ENCODE measurements at places on chromosomes 5 and 9. TPM values are rescaled to one million over a fixed set of nuclear protein-coding genes. Genes with fewer than 3 reads are reported as not detected.

The GPX3 gene
- total RNA-seq: 20.9 TPM

The TNFSF15 gene
- not detected for total RNA-seq

The ACOT12 gene
- not detected for total RNA-seq

The HMCN2 gene
- 8.6 TPM for total RNA-seq

The DMRT3 gene
- not detected for total RNA-seq

The STPG3 gene
- total RNA-seq: not detected

The EDIL3 gene
- total RNA-seq: 61.0 TPM

DNA sequence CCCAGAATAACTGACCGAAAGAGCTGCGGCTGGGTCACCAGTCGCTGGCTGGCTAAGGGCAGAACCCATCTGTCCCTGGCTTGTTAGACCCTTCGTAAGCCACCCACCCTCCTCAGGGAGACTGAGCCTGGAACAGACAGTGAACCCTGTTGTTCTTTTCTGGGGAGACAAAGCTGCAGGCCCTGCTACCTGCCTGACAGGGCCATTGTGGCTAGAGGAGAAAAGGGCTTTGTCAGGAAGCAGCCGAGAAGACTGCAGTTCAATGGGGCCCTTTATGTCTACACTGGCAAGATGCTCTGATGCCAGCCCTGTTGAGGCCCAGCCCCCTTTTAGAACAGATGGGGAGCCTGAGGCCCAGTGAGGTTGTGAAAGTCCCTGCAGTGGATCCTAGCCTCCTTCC, 3.7 kb upstream of the NIPAL4 start:
- H3K27ac ChIP-seq: no peak overlapping the region
- peak; percentile 20 for DNase-seq
- H3K4me1 ChIP-seq: no peaks in the 10 kb centered on the region
- peaks cover 10% of the 10 kb centered on the region for H3K27me3 ChIP-seq
- no peak overlapping the region for H3K4me3 ChIP-seq

GRCh38 chr5:66842540-66842939, 246.3 kb downstream of the MAST4 start:
- peaks cover 3% of the 10 kb centered on the region for H3K27me3 ChIP-seq
- no peak overlapping the region for H3K27ac ChIP-seq
- no peak overlapping the region for H3K4me3 ChIP-seq
- DNase-seq: no peak
- H3K36me3 ChIP-seq: no peaks in the 10 kb centered on the region

- DNase-seq: no peak
- H3K4me3 ChIP-seq: no peak overlapping the region
- no peaks in the 10 kb centered on the region for H3K27me3 ChIP-seq
These were observed 35.3 kb downstream of the ERBIN start for GRCh38 chr5:65961633-65962032.

GRCh38 chr5:109649318-109649717, 40.4 kb upstream of the MAN2A1 start:
- H3K27ac ChIP-seq: no peak overlapping the region
- H3K4me3 ChIP-seq: no peak overlapping the region
- no peaks in the 10 kb centered on the region for H3K27me3 ChIP-seq
- DNase-seq: no peak

DNA sequence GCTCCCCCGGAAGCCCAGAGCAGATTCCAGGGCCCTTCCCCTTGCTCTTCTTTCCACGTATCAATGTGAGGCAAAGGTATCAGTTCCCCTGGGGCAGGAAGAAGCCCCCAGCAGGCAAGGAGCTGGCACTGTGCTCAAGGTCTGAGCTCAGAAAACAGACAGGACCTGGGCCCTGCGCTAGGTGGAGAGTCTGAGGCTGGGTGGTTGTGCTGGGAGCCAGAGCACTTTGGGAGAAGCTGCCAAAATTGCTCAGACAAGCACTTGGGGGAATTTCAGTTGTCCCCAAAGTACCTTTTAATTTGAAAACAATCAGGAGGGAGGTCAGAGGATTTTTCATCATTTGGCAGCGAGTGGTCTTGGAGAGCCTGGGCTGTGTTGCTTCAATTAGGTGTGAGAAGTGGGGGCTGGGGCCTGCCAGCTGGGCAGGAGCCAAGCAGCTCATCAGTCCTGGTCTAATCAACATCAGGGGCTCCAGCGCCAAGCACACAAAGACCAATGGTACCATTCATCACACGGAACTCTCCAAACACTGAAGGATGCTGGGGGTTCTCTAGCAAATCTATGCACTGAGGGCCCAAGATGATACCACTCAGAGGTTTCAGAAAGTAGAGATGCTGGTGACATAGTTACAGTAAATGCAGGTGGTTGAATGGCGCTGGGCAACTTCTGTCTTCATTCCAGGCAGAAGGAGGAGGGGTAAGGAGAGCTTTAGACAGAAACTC, 176.5 kb downstream of the SNX18 start:
- no peaks in the 10 kb centered on the region for H3K4me1 ChIP-seq
- H3K4me3 ChIP-seq: no peak overlapping the region
- no peaks in the 10 kb centered on the region for H3K36me3 ChIP-seq
- H3K27ac ChIP-seq: no peak overlapping the region

DNA sequence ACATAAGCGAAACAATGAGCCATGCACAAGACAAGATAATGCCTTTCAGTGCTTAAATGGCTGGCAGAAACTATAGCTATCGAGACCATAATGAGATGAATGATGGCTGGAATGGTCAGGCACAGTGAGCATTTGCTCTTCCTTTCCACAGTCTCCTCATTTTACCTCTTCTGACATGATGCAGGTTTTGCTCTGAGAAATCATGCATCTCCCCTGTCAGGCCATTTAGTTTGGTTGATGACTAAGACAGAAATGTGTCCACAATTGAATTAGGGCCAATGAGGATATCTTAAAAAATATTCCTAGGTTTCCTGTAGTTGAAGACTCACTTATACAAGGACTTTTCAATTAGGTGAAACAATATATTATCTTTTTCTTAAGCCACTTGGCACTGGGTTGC, 475.1 kb downstream of the TMEM232 start:
- H3K27ac ChIP-seq: no peak overlapping the region
- H3K27me3 ChIP-seq: no peaks in the 10 kb centered on the region
- no peak overlapping the region for H3K4me3 ChIP-seq
- H3K36me3 ChIP-seq: no peaks in the 10 kb centered on the region
- no peak for DNase-seq

DNA sequence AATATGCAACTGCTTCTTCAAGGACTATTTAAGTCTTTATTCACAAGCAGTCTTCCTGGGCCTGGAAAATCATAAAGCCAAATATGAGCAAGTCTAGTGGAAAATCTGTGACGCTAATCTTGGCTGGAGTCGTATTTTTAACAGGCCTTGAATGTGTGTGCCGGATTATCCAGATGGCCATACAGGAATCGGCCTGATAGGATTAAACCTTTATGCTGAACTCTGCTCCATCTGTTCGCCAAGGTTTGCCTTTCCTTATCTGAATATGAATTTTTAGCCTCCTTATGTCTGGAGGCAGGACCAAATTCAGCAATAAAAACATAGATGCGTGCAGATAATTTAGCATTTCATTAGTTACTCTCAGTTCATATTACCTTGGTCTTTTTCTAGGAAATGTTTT, 294.5 kb downstream of the EBF1 start:
- no peak overlapping the region for H3K27ac ChIP-seq
- H3K36me3 ChIP-seq: no peaks in the 10 kb centered on the region
- H3K4me1 ChIP-seq: no peaks in the 10 kb centered on the region
- no peak for DNase-seq

DNA sequence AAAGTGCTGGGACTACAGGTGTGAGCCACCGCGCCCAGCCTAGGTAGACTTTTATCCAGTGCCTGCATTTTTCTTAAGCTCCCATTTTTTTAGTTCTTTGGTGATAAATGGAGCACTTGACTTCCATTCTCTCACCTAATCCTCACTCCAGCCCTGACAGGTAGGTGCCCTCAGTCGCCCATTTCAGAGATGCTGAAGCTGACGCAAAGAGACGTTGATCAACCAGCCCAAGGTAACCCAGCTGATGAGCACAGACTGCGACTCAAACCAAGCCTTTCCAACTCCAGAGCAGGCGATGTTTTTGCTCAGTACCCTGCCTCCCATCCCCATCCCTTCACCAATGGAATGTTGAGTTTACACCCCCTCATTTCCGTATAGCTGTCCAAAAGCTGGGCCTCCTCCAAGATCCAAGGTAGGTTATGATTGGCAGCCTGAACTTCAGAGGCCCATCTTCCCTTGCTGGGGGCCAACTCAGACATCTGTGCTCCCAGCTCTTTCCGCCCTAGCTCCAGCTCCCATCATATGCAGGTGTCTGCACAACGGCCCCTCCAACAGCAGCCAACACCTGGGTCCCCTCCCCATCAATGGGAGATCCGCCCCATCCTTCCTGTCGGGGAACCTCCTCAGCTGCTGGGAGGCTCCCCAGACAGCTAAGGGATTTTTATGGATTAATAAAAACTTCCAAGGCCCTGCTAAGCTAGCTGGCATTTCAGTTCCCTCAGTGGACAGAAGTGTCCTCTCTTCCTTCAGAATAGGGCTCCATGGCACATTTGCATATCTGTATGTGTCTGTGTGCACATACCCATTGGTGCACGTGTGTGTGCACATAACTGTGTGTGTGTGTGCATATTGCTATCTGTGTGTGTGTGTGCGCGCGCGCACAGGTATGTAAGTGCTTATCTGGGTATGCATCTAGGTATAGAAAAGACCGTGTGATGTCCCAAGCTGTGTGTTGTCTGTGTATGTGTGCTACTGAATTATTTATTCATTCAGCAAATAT, 39.3 kb upstream of the VDAC1 start:
- no peaks in the 10 kb centered on the region for H3K27me3 ChIP-seq
- H3K4me3 ChIP-seq: no peak overlapping the region
- DNase-seq: no peak

DNA sequence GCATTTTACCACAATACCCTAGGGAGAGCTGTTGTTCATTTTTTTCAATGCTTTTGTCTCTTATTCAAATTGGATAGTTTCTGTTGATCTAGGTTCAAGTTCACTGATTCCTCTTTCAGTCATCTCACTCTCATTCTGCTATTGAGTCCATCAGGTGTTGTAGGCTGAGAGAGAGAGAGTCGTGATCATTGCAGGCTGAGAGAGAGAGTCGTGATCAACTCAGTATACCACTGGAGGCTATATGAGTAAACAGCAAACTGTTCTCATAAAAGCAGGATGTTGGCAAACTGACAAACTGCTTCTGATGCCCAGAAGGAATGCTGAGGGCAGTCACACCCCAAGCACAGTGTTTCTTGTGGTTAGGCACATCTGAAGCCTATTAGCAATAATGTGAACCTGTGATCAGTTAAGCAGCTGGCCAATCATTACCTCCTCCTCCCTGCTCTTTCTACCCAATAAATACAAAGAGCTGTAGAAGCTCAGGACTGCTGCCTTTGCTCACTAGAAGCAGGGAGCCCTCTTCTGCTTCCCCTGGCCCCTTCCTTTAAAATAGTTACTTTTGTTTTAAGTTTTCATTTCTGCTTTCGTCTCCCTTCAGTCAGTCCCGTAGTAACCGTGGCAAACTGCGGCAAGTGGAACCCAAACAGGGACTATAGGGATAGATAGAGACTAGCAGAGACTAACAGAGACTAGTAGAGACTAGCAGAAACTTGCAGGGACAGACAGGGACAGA, 476.1 kb upstream of the ACO1 start:
- H3K36me3 ChIP-seq: no peaks in the 10 kb centered on the region
- no peak overlapping the region for H3K4me3 ChIP-seq
- DNase-seq: no peak
- no peak overlapping the region for H3K27ac ChIP-seq

DNA sequence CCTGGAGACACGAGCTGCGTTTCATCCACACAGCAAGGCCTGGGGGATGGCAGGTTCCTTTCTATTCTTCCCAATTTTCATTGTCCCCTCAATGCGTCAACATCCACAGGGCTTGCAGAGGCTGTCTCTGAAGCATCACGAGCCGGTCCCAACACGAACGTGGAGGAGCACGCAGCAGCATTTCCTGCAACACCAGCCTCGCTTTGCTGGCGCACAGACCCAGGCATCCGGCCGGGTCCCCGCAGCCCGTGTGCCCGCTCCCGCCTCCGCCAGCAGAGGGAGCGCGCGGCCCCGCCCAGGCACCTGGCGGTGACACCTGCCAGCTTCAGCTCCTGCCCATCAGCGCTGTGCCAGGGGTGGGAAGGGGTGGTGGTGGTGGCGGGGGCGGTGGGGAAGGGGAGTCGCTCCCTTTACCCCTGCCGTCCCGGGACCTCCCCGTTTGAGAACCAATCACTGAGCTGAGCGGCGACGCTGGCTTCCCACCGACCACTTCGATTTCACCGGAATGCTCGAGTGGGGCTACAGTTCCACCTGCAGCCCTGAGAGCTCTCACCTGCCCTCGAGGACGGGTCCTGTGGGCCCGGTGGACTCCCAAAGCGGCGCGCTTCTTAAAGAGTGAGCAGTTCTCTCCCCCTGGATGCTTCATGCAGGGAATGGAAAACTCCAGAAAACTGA, 464.5 kb downstream of the ICE1 start:
- no peaks in the 10 kb centered on the region for H3K27me3 ChIP-seq
- no peaks in the 10 kb centered on the region for H3K36me3 ChIP-seq
- peak; percentile 79 for DNase-seq
- H3K4me1 ChIP-seq: no peaks in the 10 kb centered on the region

DNA sequence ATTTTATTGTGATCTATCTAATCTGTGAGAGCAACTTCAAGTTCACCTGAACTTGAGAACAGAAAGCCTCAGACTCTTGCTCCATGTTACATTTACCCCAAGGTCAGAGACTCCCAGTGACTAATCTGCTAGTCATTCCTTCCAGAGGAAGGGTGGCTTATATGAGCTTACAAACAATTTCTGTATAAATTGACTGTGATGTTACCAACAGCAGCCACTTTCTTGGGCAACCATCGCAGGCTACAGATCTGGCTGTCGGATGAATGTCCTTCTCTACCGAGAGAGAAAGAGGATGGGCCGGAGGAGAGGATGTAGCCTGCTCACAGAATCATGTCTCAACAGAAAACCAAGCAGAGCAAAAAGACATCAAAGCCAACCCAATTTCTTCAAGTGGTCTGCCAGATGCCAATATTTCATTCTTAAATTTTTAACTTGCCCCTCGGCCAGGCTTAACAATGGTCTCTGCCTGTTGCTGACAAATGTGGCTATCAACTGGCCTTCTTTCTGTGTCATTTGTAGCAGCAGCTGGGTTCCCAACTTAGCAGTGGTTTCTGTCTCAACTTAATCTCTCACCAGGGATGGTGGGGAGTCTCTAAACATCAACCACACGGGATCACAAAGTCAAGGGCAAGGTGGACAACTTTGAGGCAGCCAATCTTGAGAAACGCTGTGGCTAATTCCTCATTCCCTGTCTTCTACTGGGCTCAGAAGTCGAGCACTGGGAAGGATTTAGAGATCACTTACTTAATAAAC, 81.3 kb downstream of the RAPGEF1 start:
- no peak for DNase-seq
- H3K4me1 ChIP-seq: peaks cover 22% of the 10 kb centered on the region
- H3K27me3 ChIP-seq: no peaks in the 10 kb centered on the region
- H3K4me3 ChIP-seq: no peak overlapping the region
- H3K36me3 ChIP-seq: 0 out of 2 replicates have a peak, but pooled peaks cover under 1% of the 10 kb centered on the region

DNA sequence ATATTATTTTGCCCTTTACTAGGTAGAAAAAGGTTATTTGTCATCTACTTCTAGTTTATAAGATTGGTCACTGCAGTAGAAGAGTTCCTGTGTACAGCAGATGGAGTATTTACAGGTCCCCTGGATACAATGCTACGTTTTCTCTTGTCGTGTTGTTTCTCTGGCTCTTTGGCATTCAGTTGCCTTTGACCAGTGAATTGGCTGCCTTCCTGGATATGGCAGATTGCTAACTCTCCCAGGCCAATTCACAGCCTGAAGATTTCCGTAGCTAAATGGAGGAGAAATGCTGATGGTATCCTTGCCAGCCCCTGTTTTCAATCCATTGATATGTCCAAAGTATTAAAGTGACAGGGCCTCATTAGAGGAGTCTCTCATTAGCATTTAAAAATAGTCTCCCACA, 32.5 kb upstream of the GNAQ start:
- no peak for DNase-seq
- no peak overlapping the region for H3K4me3 ChIP-seq
- no peaks in the 10 kb centered on the region for H3K27me3 ChIP-seq
- H3K36me3 ChIP-seq: peaks cover 10% of the 10 kb centered on the region

All from H9 (cell line).